ENCODE measurements at places on chromosomes 1 and 21.

DNA sequence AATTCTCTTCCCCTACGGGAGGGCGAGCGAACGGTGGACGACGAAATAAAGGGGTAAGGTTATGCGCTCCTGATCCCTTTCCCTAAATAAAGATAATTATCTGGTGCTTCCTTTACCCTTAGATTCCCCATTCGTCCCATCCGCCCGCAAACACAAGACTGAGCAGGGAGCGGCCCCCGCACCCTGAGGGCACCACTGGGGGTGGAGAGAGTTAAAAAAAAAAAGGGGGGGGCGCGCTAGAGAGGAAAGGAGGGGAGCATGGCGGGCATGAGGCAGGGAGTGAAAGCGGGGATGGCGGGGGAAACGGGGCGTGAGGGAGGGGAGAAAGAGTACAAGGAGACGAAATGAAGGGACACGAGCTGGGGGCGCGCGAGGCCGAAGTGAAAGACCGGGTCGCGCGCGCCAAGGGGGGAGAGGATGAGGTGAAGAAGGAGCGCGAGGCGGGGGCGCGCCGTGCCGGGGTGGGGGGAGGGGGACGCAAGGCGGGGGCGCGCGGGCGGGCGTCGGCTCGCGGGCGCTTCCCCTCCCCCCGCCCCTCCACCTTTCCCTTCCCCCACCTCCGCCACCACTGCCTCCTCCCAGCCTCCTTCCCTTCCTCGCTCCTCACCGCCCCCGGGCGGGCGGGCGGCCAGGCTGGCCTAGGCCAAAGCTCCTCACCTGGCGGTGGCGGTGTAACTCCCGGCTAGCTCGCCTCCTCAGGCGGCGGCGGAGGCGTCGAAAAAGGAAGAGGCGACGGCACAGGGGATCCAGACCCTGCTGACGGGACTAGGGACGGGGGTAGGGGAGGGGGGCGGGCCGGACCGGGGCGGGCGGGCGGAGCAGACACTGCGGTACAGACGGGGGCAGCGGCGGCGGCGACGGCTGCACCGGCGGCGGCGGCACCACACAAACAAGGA is 448 bp downstream of the GATAD2B start:
- DNase-seq = no peak

DNA sequence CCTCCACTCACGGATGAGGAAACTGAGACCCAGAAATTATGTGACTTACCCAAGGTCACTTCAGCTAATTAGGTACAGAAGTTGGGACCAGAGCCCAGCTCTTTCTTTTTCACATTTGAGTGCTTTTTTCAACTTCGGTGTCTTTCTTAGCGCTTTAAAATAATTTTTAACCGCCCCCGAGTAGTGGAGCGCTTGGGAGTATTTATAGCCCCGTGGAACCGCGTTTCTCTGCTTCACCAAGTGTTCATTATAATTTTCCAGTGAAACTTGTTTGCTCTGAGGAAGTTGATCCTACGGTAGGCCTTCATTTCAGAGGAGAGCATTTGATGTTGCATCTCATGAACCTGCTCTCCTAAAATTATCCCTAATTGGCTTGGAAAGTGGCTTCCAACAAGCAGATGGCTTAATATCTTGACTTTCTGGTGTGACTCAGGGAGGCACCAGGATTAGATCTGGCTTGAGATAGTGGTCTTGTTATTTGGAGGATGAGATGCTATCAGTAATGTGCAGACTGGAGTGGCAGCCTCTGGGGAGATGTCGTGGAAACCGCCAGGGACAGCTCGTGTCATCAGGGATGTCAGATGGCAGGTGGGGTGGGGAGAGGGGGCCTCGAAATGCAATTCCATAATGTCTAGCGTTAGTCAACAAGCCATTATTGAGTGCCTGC is 321.3 kb downstream of the CAMTA1 start:
- DNase-seq = peak; percentile 20

DNA sequence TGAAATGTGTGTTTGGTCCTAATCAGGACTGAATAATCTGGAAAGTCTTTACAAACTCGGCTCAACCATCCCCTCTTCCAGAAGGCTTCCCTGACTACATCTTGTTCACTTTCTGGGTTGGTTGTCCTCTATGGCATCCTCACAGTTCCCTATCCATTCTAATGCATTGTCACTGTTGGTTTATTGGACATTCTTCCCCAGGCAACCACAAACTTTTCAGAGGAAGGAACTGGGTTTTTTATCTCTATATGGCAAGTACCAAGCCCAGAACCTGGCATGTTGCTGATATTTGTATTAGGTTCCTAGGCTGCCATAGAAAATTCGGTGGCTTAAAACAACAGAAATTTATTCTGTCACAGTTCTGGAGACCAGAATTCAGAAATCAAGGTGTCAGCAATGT is 363.5 kb upstream of the ST6GALNAC5 start:
- no peak for DNase-seq

DNA sequence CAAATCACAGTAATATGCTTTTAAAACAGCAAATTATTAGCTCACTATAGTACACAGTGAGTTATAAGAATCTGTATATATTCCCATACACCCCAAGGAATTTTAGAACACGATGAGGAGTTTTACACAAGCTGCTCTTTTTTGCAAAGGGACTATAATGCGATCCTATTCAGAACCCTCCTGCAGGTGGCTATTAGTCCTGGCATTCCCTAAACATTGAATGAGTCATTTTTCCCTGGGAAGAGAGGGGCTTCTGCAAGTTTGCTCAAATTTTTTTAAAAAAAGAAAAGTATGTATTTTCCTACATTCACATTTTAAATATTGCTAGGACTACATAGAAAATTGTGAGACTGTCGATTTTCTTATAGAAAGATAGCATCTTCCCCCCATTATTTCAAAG is 106.3 kb downstream of the COL11A1 start:
- no peak for DNase-seq

- no peak for DNase-seq
Measured at GRCh38 chr1:229538945-229539344, 19.6 kb downstream of the ABCB10 start.

DNA sequence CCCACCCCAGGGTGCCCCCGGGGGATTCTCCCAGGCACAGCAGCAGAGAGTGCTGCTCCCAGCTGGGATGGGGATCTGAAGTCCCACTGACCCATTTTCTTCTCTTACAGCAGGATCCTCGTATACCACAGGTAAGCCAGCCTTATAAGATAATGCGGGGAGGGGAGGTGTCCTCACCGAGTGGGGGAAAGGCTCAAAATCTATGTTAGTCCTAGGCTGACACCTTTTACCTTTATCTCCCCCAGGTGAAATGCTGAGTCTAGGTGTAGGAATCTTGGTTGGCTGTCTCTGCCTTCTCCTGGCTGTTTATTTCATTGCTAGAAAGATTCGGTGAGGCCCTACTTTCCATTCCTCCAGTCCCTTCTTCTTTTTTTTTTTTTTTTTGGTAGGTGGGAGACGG is 5.3 kb downstream of the APH1A start:
- no peak for DNase-seq

DNA sequence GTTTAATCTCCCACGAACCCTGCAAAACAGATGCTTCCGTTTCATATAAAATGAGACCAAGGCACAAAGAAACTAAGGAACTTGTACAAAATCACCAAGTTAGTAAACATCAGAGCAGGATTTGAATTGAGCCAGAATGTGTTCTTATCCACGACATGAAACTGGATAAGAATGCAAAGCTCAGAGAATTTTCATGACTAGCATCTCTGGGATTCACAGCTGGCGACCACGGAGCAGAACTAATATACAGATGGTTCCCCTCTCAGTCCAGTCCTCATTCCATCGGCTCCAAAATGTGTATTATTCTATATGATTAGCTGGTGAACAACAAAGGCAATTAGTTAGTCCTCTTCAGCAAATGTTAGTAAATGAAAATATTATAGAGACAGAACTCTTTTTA is 72.3 kb upstream of the ERG start:
- peak; percentile 40 for DNase-seq
